ENCODE measurements at places on chromosomes 13 and 19.

DNA sequence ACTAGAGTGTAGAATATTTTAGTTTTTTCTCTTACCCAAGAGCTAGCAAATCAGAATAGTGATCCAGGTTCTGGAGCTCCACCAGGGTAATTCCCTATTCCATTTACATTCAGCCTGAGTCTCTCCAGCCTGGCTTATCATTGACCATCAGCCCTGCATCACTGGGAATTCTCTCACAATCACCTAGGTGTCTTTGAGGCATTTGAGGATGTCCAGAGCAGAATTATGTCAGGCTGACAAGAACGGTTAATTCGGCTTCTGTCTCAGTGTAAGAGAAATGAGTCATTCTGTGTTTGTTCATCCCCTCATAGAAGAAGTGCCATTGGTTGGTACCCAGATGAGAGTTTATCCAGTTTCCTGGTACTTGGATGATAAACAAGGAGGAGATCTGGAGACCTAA lies 180.5 kb downstream of the ZNF737 start:
- DNase-seq: no peak

- no peak for DNase-seq
Measured at GRCh38 chr19:50460161-50460765, 16.0 kb upstream of the EMC10 start.

GRCh38 chr19:44696939-44697669 lies 1.8 kb upstream of the CEACAM16 start:
- no peak for DNase-seq

- DNase-seq: no peak
Measured at GRCh38 chr19:5124111-5124855, 155.4 kb downstream of the KDM4B start.

DNA sequence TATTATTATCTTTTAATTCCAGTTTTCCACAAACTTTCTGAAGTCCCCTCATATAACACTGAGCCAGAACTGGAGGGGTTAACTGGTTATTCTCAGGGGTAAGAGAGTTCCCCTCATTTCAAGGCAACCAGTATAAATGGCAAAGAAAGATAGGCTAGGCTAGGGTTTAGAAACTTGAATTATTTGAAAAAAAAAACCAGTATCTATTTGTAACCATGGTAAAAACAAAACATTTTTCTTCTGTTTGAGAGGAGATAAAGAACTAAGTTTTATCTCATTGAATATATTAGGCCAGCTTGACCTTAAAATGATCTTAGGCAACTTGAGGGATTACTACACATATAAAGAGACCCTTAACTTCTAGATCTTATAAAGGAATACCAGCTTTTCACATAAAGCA lies 19.6 kb downstream of the SUPT20H start:
- no peak for DNase-seq

- DNase-seq: no peak
Measured at GRCh38 chr13:99476648-99477047, 24.6 kb upstream of the TM9SF2 start.

DNA sequence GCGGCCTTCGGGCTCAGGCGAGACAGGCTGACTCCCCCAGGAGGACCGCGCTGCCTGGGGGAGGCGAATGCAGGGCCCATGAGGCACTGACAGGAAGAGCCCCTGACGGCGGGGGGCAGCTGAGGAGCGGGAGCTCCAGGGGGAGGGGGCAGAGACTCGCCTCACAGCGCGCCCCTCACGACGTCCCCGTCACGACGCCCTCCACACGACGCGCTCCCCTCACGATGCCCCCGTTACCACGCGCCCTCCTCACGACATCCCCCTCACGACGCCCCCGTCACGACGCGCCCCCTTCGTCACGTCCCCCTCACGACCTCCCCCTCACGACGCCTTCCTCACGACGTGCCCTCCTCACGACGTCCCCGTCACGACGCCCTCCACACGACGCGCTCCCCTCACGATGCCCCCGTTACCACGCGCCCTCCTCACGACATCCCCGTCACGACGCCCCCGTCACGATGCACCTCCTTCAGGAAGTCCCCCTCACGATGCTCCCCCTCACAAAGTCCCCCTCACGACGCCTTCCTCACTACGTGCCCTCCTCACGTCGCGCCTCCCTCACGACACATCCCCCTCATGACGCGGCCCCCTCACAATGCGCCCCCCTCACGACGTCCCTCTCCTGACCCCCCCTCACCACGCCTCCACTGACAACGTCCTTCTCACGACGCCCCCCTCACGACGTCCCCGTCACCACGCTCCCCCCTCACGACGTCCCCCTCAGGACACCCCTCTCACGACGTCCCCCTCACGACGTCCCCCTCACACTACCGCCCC lies 99.6 kb downstream of the ING1 start:
- DNase-seq: no peak

- DNase-seq: no peak
Measured at GRCh38 chr19:54109651-54110050, 5.8 kb downstream of the TFPT start.

DNA sequence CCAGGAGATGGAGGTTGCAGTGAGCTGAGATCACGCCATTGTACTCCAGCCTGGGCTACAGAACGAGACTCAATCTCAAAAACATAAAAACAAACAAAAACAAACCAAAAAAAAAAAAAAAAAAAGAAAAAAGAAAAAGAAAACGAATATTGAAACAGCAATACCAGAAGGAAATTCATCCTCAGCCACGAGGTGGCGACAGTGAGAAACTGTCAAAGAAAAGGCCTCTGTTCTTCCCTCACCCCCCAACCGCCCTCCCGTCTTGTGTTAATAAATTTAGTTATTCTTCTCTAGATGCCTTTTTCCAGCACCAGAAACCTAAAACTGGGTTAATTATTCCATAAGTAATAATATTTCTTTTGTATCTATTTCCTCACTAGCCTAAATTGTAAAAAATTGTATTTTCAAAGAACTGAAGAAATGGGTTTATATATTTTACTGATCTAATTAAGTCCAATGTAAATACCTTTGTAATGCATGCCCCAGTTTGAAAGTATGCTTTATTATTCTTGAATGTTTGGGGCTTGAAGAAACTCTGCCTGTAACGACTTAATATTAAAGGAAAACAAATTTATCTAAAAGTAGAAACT lies 38.6 kb downstream of the LIG4 start:
- no peak for DNase-seq

GRCh38 chr19:32309711-32310390 lies 35.6 kb upstream of the ZNF507 start:
- no peak for DNase-seq

GRCh38 chr19:35077411-35078223 lies 36.1 kb downstream of the HPN start:
- DNase-seq: no peak

GRCh38 chr13:37476874-37477273 lies 121.7 kb downstream of the POSTN start:
- DNase-seq: no peak

GRCh38 chr13:28464861-28465460 lies 30.0 kb downstream of the FLT1 start:
- no peak for DNase-seq

GRCh38 chr13:26456650-26457049 lies 100.8 kb upstream of the WASF3 start:
- no peak for DNase-seq

DNA sequence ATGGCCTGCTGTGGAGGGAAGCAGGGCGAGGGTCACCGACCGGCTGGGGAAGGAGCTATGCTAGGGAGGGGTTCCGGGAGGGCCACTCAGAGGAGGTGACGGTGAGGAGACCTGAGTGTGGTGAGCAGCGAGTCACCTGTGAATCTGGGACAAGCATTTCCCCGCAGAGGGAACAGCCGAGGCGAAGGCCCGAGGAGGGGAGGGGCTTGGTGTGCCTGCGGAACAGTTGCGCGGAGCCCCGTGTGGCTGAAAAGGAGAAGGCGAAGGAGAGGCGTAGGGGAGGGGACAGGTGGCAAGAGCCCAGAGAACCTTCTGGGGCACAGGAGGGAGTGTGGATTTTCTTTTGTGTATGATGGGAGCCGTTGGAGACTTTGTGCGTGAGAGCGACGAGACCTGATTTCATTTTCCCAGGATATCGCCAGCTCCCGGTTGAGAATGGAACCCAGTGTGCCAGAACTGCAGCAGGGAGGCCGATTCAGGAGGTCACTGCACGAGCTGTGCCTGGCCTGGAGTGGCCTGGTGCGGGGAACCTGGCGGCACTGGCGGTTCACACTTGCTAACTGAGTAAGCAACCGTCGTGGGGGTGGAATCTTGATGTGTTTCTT lies 117.7 kb upstream of the ZNF507 start:
- DNase-seq: no peak

DNA sequence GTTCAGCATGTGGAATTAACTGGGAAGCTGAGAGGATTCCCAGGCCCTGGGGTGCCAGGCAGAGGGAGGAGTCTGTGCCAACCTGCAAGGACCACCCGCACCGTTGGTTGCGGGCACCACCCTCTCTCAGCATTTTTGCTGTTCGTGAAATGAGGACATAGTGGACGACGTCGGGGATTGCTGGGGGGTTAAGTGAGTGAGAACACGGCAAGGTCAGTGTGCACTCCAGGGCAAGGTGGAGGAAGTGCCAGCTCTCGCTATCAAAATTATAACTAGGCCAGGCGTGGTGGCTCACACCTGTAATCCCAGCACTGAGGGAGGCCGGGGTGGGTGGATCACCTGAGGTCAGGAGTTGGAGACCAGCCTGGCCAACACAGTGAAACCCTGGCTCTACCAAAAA lies 2.2 kb downstream of the FXYD3 start:
- DNase-seq: no peak

DNA sequence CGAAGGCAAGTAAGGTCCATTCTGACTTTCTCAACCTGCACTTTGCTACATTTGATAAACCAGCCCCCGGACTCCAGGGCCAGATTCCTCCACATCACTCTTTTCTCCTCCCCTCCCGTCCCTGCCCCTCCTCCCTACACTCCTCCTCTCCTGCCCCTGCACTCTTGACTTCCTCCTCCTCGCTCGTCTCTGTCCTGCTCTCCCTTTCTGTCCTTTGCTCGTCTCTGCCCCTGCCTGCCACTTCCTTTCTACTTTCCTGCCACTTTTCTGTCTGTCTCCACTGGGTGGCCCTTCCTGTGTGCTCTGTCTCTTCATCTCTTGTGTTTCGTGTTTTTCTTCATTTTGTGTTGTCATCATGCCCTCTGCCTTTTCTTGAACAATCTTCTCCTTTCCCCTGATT lies 7.0 kb downstream of the U2AF2 start:
- no peak for DNase-seq

DNA sequence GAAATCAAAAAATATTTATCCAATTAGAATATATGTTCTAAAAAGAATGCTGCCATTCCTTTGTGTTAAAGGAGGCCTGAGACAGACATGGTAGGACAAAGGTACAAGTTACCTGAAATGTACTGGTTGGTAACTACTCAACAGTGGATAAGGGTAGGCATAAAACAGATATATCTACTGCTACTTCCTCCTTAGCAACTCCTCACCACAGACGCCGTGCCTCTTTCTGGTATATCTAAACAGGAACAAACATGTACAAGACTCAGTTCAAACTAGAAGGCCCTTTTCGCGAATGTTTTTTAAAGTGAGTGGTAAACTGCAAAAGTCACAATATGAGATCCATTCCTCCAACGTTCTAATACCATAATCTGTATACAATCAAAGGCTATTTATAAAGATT lies 86.9 kb downstream of the TBC1D4 start:
- DNase-seq: no peak

- no peak for DNase-seq
Measured at GRCh38 chr13:40245567-40245966, 420.9 kb downstream of the FOXO1 start.

DNA sequence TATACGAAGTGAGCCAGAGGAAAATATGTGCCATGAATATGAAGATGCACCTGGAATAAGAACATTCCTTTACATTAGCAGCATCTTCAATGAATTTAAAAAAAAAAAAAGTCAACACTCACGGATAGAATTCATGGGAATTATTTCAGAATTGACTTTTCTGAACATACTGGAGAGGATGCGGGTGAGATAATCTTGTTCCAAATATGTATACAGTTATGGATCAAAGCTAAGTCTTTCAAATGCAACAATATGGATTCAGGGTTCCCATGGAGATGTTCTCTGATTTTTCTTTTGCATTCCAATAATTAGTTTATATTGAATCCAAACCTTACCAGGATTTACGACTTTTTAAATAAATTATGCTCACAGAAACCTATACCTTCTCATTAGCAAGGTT lies 1660.7 kb downstream of the SLITRK1 start:
- no peak for DNase-seq

DNA sequence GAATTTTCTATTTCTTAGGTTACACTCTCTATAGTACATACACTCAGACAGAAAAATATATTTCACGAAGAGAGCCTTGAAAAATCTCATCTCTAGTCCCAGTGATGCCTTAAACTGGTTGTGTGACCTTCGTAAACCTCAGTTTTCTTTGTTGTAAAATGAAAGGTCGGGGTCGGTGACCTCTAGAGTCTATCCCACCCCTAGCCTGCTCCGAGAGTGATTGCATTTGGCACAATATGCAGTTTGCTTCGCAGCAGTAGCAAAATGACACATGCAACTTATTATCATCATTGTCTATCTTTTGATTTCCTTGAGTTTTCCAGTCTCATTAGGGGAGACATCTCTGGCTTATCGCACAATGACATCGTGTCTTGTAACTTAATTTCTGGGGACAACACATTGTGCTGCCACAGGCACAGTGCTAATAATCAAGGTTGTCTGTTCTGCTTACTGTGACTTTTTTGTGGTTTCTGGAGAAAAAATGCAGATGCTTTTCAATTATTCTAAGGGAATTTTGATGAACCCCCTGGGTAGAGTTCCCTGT lies 115.0 kb downstream of the GGACT start:
- DNase-seq: no peak

DNA sequence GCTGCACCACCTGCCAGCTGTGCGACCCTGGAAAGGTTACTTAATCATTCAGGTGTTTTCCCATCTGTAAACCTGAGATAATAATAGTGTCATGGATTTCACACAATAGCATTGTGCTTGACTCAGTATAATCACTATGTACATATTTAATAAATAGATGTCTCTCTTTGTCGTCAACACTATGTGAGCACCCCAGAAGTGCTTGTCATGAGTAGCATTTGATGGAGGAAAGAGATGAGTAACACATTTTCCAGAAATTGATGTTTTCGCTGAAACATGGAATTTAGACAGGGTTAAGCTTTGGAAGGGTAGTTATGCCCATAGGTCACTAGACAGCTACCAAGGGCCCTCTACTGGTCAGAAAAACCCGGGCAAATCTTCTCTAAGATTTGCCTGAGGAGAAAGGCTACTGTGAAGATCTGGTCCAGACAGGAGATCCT lies 9.5 kb upstream of the MBNL2 start:
- no peak for DNase-seq

DNA sequence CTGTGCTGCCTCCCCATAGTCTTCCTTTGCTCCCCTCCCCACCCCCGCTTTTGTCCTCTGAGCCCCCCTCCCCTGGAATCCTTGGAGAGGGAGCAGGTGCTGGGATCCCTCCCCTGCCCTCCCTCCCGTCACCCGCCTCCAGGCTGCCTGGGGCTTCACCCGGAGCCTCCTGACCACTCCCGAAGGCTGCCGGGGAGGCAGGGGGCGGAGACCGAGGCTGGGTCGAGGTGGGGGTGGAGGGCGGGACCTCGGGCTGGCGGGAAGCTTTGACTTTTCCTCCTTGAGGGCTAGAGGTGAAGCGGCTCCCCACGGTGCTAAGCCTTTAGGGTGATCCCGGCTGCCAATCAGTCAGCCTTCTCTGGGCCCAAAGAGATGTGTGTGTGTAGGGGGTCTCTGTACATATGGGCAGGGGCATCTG lies 1.5 kb downstream of the KMT5C start:
- peak; percentile 38 for DNase-seq

All from C1 segment of cervical spinal cord (tissue), 14 donors.